ENCODE measurements at places on chromosomes 6 and 20.
A peak's percentile ranks its signal among the peaks of the same experiment; 100 is the strongest.

DNA sequence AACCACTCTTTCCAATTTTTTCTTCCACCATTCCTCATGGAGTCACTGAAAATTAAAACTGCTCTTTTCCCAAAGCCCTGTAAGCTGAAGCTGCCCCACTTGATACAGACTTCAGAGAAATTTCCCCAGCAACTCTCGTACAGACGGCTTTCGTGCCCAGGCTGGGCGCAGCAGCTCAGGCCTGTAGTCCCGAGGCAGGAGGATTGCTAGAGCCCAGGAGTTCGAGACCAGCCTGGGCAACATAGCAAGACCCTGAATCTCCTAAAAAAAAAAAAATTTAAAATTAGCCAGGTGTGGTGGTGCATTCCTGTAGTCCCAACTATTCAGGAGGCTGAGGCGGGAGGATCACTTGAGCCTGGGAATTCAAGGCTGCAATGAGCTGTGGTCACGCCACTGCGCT is 6.6 kb downstream of the PPDPF start:
- 0 out of 2 replicates have a peak, but pooled peaks cover 4% of the 10 kb centered on the region for H3K36me3 ChIP-seq
- DNase-seq: no peak
- H3K4me3 ChIP-seq: no peak overlapping the region
- no peaks in the 10 kb centered on the region for H3K27me3 ChIP-seq
- no peaks in the 10 kb centered on the region for H3K4me1 ChIP-seq

DNA sequence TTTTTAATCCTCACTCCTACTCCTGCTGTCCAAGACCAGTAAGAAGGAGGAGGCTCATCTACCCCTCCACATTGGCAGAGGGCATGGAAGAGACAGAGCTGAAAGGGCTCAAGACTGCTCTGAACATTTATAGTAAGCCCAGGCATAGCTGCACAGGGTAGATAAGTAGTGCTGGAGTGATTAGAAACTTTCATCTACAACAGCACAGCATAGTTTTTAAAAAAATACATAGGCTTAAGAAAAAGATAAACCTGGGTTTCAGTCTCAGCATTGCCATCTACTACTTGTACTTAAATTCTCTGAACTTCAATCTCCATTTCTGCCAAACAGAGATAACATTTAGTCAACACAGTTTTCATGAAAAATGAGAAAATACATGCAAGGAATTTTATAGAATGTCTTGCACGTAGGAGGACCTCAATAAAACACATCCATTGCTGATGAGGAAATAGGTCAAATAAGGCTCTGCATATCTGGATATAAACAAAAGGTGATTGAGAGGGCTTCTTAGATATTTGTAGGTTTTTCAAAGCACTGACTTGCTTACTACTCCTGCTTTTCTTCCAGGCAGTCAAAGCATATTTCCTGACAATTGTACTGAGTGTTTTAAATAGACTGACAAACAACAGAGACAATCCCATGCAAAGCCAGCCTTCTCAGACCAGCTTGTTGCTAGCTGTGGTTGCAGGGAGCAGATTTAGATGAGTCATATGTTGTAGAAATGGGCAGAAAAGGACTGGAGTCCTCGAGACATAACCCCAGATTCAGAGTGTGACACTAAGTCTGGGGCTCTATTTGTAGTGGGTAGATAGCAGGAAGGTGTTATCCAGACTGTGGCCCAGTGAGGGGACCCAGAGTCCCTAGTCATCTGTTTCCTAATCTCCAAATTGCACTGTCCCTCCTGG is 107.4 kb upstream of the TAB2 start:
- peaks cover 40% of the 10 kb centered on the region for H3K4me1 ChIP-seq
- H3K4me3 ChIP-seq: no peak overlapping the region
- no peaks in the 10 kb centered on the region for H3K36me3 ChIP-seq
- peak overlapping the region; percentile 21 for H3K27ac ChIP-seq
- peak; percentile 73 for DNase-seq
- 0 out of 2 replicates have a peak, but pooled peaks cover 3% of the 10 kb centered on the region for H3K27me3 ChIP-seq

DNA sequence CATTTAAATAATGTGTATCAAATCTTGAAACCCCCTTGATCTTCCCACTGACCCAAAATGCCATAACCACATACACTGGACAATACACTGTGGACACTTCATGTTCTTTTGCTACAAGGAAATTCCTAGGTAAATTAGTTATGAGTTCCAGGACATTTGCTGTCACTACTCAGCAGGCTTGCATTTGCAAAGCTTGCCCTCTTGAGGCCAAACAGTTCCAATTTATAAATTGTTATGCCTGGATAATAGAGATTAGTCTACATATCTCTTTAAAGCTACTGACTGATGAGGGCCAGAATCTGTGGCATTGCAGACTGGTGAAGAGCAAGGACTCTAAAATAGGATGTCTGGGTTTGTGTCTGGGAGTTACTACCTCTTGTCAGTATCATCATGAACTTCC is 17.4 kb upstream of the RAB32 start:
- no peak overlapping the region for H3K4me3 ChIP-seq
- no peaks in the 10 kb centered on the region for H3K27me3 ChIP-seq
- no peak overlapping the region for H3K27ac ChIP-seq
- no peaks in the 10 kb centered on the region for H3K4me1 ChIP-seq
- peak; percentile 44 for DNase-seq

DNA sequence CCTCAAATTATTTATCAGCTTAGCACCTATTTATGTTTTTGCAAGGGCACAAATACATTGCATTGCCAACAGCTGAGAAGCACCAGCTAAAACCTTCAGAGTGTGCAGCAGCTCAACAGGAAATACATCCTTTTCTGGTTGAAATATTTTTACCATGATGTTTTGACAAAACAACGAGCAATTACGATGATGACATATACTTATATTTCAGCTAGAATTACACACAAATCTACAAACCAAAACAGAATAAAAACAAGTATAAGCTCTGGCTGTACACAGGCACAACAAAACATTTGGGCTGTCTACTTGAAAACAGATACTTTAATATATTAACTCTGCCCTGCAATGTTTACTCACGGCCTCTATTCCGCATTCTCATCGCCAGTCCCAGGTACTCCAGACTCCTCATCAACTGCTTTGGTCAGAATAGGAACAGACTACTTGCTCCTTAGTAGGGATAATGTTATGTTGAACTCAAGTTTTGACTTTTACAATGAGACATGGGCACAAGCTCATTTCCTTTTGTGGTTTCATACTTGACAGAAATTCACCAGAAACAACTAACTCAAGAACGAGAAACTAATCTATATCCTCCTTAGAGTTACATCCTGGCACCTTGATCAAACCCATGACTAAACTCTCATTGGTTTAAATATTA is 377.6 kb downstream of the ESR1 start:
- peaks cover 21% of the 10 kb centered on the region for H3K36me3 ChIP-seq
- H3K27me3 ChIP-seq: no peaks in the 10 kb centered on the region

DNA sequence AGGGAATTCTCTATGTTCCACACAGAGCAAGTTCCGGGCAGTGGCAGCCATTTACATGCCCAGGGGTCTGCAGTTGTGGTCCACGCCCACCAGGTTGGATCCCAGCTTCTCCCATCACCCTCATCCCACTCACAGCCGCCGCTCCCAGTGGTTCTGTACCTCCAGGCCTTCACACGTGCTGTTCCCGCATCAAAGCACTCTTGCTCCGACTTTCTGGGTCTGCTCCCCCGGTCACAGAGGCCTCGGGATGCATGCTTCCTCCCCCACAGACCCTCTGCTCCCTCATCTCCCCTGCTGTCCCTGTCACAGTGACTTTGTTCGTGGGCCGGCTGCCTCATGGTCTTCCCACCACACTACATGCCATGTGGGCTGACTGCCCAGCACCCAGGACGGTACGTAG is 332.5 kb downstream of the TAF4 start:
- DNase-seq: no peak
- no peak overlapping the region for H3K27ac ChIP-seq
- no peaks in the 10 kb centered on the region for H3K36me3 ChIP-seq
- H3K27me3 ChIP-seq: no peaks in the 10 kb centered on the region
- no peak overlapping the region for H3K4me3 ChIP-seq

GRCh38 chr6:9620687-9621086 is 794.2 kb downstream of the TFAP2A start:
- no peak overlapping the region for H3K4me3 ChIP-seq
- H3K4me1 ChIP-seq: peaks cover 42% of the 10 kb centered on the region
- H3K27me3 ChIP-seq: no peaks in the 10 kb centered on the region
- peak overlapping the region; percentile 91 for H3K27ac ChIP-seq

DNA sequence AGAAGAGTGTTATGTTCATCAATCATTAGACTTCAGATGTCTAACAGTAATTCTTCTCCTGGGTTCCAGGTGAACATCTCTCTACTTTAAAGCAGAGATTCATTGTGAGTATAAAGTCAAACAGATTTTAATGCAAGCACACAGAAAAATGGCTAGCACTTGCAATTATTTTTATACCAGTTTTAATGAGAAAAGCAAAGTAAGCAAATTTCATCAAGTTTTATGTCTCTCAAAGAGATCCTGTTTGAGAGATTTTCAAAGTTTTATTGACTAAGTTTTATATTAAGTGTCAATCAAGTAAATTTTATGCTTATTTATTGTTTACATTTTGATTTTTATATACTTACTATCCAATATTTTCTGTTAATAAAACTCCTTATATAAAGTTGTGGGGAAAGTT is 1628.5 kb downstream of the HACE1 start:
- no peaks in the 10 kb centered on the region for H3K36me3 ChIP-seq
- H3K27ac ChIP-seq: no peak overlapping the region
- no peak for DNase-seq
- H3K4me3 ChIP-seq: no peak overlapping the region
- H3K27me3 ChIP-seq: no peaks in the 10 kb centered on the region
- H3K4me1 ChIP-seq: no peaks in the 10 kb centered on the region

GRCh38 chr6:24825130-24825630 is 26.5 kb upstream of the ARMH2 start:
- no peaks in the 10 kb centered on the region for H3K4me1 ChIP-seq
- no peaks in the 10 kb centered on the region for H3K36me3 ChIP-seq

DNA sequence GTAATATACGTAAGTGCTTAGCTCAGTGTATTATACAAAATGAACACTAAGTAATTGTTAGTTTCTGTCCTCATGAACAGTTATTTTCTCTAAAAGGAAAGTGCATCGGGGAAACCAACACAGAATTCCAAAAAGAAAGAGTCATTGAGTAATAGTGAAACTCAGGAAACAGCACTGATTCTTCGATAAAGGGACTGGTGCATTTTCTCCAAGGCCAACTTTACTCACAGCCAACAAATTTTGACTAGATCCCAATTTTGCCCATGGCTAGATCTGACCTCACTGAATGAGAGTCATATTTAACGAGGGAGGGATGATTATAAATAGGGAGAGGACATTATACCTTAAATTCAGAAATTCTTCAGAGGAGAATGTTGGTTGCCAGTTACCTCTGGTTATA is 390.9 kb upstream of the NRSN1 start:
- peak; percentile 8 for DNase-seq
- H3K36me3 ChIP-seq: no peaks in the 10 kb centered on the region
- no peak overlapping the region for H3K4me3 ChIP-seq
- H3K27me3 ChIP-seq: no peaks in the 10 kb centered on the region
- no peak overlapping the region for H3K27ac ChIP-seq

GRCh38 chr6:45047573-45047972 is 280.6 kb upstream of the RUNX2 start:
- no peak overlapping the region for H3K4me3 ChIP-seq
- no peak overlapping the region for H3K27ac ChIP-seq
- no peaks in the 10 kb centered on the region for H3K36me3 ChIP-seq
- H3K27me3 ChIP-seq: no peaks in the 10 kb centered on the region

GRCh38 chr6:10313799-10314162 is 101.1 kb downstream of the TFAP2A start:
- no peak overlapping the region for H3K4me3 ChIP-seq
- H3K27me3 ChIP-seq: no peaks in the 10 kb centered on the region
- no peaks in the 10 kb centered on the region for H3K4me1 ChIP-seq
- H3K36me3 ChIP-seq: no peaks in the 10 kb centered on the region
- H3K27ac ChIP-seq: no peak overlapping the region

DNA sequence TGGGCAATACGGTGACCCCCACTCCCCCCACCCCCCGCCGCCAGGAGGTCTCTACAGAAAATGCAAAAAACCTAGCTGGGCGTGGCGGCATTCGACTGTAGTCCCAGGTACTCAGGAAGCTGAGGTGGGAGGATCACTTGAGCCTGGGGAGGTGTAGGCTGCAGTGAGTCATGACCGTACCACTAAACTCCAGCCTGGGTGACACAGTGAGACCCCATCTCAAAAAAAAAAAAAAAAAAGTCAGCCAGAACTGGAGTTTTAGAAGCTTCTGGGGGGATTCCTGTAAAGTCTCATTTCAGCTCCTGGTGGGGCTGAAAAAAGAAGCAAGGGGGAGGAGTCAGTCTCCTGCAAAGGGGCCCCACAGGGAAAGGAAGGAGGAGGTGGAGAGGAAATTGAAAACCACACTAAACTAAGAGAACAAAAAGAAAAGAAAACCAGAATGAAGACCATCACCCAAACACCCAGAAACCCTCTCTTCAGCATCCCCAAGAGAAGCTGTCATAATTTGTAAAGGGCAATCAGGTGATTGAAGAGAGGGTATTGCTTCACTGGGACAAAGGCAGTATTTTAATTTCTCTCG is 50.4 kb downstream of the NOL4L start:
- no peak overlapping the region for H3K4me3 ChIP-seq
- H3K27ac ChIP-seq: no peak overlapping the region
- H3K4me1 ChIP-seq: no peaks in the 10 kb centered on the region
- no peak for DNase-seq
- H3K36me3 ChIP-seq: no peaks in the 10 kb centered on the region
- no peaks in the 10 kb centered on the region for H3K27me3 ChIP-seq

GRCh38 chr20:50001784-50002311 is 19.1 kb downstream of the SNAI1 start:
- DNase-seq: no peak
- no peak overlapping the region for H3K4me3 ChIP-seq
- H3K4me1 ChIP-seq: peaks cover 10% of the 10 kb centered on the region

- no peak overlapping the region for H3K27ac ChIP-seq
- H3K4me1 ChIP-seq: peaks cover 13% of the 10 kb centered on the region
- H3K4me3 ChIP-seq: no peak overlapping the region
- no peak for DNase-seq
Observed at GRCh38 chr20:14715400-14715799, 378.0 kb upstream of the FLRT3 start.

- no peak overlapping the region for H3K27ac ChIP-seq
- H3K4me3 ChIP-seq: no peak overlapping the region
- no peaks in the 10 kb centered on the region for H3K27me3 ChIP-seq
- no peaks in the 10 kb centered on the region for H3K36me3 ChIP-seq
- no peaks in the 10 kb centered on the region for H3K4me1 ChIP-seq
Observed at GRCh38 chr6:22521035-22521434, 48.3 kb upstream of the HDGFL1 start.

- H3K4me3 ChIP-seq: no peak overlapping the region
- H3K4me1 ChIP-seq: no peaks in the 10 kb centered on the region
- no peaks in the 10 kb centered on the region for H3K36me3 ChIP-seq
- no peak for DNase-seq
Observed at GRCh38 chr6:6479785-6480184, 108.7 kb upstream of the LY86 start.

GRCh38 chr6:148351309-148351708 is 8.7 kb downstream of the SASH1 start:
- H3K27ac ChIP-seq: no peak overlapping the region
- peaks cover 3% of the 10 kb centered on the region for H3K36me3 ChIP-seq
- no peak for DNase-seq

DNA sequence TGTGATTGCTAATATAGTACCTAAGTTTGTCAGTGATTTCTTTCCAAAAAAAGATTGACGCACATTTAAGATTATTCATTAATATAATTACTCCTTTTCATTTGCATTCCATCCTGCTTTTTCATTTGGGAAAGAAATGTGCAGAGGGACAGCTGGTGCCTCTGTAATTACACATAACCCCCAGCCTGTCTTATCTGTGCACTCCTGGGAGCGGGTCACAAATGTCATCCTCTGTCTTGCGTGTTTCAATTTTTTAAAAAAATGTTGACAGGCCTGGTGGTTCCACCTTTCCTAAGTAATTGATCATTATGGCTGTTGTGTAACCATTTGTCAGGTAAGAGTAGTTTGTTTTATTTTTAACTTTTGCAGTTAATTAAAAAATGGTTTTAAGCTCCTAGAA is 92.7 kb downstream of the SLX4IP start:
- H3K4me3 ChIP-seq: no peak overlapping the region
- DNase-seq: no peak
- no peaks in the 10 kb centered on the region for H3K27me3 ChIP-seq
